ENCODE measurements at places on chromosomes 5 and 9.
A peak's percentile ranks its signal among the peaks of the same experiment; 100 is the strongest.

- DNase-seq = no peak
These were observed 142.8 kb downstream of the ENC1 start for GRCh38 chr5:74497706-74498105.

DNA sequence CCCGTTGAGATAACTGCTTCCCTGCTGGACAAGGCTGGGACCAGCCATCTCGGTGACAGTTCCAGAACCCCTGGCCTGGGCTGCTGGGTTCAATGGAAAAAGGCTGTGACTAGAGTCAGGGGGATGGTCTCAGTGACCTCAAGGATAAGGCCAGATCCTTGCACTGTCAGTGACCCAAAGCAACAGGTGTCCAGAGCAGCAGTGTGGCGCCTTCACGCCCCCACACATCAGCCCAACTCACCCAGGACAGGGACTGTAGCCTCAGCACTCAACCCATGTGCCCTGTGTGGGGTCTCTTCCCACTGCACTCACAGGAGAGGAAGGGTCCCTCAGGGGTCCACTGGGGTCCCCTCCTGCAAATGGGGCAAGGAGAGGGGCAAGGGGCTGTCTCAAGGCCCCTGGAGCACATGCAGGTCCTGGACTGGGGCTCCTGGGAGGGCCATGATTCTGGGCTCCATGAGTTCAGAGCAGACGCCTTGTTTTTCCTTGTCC lies 698 bp upstream of the LCN2 start:
- DNase-seq = no peak

DNA sequence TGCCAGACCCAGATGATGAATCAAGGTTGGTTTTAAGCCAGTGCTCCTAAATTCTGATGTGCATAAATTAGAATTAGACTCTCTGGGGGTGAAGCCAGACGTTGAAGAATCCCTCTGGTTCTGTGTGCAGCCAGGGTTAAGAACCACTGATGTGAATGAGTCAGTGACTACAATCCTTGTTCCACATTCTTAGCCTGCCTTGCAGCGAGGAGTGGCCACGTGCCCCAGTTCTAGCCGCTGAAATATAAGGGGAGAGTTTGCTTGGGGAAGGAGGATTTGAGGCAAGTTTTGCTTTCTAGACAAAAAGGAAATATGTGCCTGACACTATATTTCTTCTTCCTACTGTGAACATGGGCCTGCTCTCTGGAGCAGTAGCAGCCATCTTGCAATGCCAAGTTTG lies 34.2 kb upstream of the MSH3 start:
- DNase-seq = no peak

DNA sequence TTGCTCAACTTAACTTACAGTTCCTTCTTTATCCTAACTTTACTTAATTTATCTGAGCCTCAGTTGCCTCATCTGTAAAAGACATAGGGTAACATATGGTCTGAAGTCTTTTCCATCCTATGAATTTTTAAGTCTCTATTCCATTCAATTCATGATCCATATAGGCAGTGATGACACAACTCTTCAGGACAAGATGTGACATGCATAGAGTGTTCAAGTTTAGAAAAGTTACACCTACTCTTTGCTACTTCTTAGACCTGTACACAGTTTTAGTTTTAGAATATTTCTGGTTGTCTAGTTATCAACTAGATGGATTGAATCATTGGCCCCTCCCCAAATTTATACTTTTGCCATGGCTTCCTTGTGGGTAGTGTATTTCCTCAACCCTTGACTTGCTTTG lies 50.7 kb upstream of the ELL2 start:
- DNase-seq = no peak

DNA sequence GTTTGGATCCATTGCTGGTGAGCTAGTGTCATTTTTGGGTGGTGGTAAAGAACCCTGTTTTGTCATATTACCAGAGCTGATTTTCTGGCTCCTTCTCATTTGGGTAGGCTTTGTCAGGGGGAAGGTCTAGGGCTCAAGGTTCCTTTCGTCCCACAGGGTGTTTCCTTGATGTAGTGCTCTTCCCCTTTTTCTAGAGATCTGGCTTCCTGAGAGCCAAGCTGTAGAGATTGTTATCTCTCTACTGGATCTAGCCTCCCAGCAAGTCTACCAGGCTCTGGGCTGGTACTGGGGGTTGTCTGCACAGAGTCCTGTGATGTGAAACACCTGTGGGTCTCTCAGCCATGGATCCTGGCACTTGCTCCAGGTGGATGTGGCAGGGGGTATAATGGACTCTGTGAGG lies 145.9 kb downstream of the HINT1 start:
- no peak for DNase-seq

DNA sequence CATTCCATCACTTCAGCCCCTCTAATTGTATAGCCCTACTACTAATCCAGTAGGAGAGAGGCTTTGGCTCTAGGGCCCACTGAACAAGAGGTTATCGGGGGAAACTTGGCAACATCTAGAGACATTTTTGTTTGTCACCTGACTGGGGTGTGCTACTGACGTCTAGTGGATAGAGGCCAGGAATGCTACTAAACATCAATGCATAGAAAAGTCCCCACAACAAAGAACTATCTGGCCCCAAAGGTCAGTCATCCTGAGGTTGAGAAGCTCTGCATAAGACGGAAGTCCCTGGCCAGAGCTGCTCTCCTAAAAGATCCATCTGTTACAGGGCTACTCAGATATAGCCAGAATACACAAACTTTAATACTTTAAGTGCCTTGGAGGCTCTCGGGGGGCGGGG lies 570.6 kb upstream of the KLF4 start:
- DNase-seq = no peak

GRCh38 chr9:32526707-32527048 lies 682 bp upstream of the RIGI start:
- no peak for DNase-seq

DNA sequence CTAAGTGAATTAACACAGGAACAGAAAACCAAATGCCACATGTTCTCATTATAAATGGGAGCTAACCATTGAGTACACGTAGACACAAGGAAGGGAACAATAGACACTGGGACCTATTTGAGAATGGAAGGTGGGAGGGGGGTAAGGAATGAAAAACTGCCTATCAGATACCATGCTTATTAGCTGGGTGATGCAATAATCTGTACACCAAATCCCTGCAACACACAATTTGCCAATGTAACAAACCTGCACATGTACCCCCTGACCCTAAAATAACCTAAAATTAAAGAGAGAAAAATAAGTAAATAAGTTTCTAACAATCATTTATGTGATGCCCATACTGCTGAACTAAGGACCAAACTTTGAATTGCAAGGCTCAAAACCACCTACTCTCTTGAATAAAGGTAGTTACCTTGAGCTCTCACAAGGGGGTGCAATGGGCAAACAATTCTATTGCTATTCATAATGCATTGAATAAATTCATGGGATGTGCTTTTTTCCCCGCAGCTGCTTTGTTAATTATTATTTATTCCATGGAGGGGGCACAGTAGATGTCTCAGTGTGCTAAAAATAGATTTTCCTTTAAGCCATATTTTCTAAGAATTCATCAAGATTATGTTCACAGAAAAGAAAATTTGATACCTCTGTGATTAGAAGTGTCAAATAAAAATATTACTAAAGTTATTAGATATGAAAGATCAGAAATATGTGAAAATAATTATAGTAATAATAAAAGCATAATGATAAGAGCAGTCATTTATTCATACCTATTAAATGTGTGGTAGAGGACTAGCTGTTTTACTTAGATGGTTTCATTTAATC lies 76.2 kb upstream of the PTPN3 start:
- DNase-seq = peak; percentile 2

DNA sequence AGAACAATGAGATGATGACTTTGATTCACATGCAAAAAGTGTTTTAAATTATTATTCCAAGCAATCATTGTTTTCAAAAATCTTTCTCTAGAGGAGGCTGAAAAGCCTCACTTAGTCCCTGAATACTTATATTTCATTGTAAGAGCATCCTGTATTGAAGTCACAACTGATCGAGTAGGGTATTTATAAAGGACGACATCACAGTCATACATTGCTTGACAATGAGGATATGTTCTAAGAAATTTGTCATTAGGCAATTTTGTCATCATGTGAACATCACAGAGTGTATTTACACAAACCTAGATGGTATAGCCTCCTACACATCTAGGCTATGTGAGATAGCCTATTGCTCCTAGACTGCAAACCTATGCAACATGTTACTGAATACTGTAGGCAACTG lies 510.4 kb upstream of the RGMB start:
- DNase-seq = no peak

GRCh38 chr9:111916234-111916645 lies 19.6 kb downstream of the UGCG start:
- DNase-seq = no peak

- no peak for DNase-seq
These were observed 84.3 kb upstream of the SLC1A3 start for GRCh38 chr5:36521838-36522745.

- no peak for DNase-seq
These were observed 9.3 kb upstream of the TEX48 start for GRCh38 chr9:114691046-114691955.

DNA sequence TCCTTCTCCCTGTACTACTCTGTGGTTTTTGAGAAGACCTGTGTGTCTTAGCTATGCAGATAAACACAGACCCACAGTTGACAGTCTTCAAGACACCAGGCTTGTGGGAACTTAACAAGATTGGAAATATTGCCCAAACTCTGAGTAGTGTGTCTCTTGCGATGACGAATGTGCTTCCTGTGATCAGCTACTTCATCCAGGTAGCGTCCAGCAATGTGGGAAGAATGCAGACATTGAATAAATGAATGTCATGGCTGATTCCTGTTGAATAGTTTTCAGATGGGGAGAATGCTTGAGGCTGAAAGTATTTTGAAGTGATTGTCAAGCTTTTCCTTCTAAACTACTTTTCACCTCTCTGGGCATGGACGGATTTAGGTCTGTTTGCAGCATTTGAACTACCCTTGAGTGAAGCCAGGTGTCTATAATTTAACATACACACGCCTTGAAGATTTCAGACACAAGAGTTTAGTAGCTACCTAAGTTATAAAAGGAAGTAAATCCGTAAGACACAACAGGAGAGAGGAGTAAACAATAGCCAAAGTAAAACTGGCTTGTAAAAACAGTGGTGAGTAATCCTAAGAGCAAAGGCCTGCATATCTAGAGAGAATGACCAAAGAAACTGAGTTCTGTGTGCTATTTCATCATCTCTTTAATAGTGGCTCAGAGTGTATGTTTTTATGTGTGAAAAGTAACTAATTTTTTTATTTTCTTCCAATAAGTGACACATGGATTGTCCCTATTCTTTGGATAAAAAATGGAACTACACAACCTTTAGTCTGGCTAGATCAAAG lies 30.0 kb upstream of the ARL14EPL start:
- no peak for DNase-seq

- DNase-seq = no peak
These were observed 46.7 kb downstream of the MEF2C start for GRCh38 chr5:88836195-88836838.

DNA sequence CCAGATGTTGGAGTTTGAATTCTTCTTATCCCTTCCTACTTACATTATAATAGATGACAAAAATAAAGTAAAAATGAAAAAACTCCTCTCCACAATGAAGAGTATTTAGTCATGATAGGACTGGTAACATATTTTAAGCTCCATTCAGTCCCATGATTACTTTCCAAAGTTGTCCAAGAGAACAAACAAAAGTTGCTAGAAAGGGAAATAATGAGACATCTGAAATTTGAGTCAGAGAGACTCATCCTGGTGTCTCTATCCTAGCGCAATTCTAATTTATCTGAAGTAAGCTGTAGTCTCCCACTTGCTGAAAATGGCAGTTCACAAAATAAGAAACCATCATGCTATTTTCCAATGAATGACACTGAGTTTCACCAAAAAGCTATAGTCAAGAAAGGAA lies 152.2 kb downstream of the BNC2 start:
- DNase-seq = no peak

DNA sequence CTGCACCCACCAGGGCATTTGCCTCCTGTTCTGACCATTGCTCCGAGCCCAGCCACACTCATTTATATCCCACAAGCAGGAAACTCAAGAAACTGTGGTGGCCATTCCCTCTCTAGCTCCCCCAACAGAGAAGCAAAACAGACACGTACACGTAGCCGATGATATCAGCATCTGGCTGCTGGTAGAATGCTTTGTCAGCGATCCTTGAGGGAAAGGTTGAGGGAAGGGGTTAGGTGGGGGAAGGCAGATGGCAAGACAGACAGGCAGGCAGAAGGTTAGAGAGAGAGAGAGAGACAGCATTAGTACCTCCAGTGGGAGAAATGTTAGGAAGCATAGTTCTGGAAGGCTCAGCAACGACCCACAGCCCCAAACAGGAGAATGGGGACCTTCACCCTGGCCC lies 7.8 kb downstream of the HIGD2A start:
- DNase-seq = no peak

GRCh38 chr5:168106008-168106761 lies 185.3 kb upstream of the WWC1 start:
- DNase-seq = no peak

- no peak for DNase-seq
These were observed 112.7 kb downstream of the SMC2 start for GRCh38 chr9:104206766-104207165.

DNA sequence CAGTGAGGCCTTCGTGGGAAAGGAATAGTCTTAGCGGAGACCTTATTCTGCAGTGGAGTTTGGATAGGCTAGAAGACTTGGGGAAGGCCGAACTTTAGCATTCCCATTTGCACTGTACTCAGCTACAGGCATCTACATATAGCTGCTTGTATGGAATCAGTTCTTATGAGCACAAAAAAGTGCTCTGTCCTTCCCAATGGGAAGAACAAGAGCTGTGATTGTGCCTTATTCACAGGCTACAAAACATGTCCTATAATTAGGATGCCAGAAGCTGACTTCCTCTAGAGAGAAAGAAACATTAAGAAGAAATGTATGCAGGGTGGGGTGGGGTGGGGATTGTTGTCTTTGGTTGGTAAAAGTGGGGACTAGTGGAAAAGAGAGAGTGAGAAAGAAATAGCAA lies 154.7 kb downstream of the ATP10B start:
- DNase-seq = no peak

GRCh38 chr9:35956651-35957050 lies 1.3 kb downstream of the OR2S2 start:
- no peak for DNase-seq

- no peak for DNase-seq
These were observed 709.2 kb upstream of the WWC1 start for GRCh38 chr5:167582283-167582682.

GRCh38 chr5:84862132-84862531 lies 477.5 kb upstream of the EDIL3 start:
- no peak for DNase-seq

DNA sequence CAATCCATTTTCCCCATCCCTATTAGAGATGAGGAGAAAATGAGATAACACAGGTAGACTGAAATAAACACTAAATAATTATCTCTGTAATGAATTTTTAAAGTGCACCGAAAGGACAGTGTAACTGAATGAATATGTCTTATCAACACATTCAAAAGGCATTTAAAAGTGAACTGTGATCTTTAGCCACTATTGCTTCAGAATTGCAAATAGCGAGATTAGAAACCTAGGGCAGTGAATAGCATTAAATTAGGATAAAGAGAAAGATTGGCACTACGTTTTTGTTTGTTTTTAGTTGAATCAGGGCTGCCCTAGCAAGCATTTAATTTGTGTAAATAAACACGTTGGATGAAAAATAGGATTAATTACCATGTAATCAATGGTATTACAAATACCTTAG lies 537.5 kb downstream of the ELAVL2 start:
- DNase-seq = no peak

- no peak for DNase-seq
These were observed 151.9 kb downstream of the EBF1 start for GRCh38 chr5:158947846-158948245.

- no peak for DNase-seq
These were observed 68.9 kb upstream of the EFNA5 start for GRCh38 chr5:107739661-107740060.

Data from naive thymus-derived CD4-positive, alpha-beta T cell (primary cell).